ENCODE measurements at places on chromosomes 1 and 21.

DNA sequence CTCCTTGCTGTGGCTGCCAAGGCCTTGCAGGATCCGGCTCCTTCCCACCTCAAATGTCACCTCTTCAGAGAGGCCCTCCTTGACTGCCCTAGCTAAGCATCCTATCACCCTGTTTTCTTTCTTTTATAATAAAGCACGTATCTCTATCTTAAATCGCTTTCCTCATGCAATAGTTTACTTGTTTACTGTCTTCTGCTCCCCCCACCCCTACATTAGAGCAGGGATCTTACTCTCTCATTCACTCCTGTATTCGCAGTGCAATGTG, 36.4 kb downstream of the MYOM3 start:
- DNase-seq = no peak

DNA sequence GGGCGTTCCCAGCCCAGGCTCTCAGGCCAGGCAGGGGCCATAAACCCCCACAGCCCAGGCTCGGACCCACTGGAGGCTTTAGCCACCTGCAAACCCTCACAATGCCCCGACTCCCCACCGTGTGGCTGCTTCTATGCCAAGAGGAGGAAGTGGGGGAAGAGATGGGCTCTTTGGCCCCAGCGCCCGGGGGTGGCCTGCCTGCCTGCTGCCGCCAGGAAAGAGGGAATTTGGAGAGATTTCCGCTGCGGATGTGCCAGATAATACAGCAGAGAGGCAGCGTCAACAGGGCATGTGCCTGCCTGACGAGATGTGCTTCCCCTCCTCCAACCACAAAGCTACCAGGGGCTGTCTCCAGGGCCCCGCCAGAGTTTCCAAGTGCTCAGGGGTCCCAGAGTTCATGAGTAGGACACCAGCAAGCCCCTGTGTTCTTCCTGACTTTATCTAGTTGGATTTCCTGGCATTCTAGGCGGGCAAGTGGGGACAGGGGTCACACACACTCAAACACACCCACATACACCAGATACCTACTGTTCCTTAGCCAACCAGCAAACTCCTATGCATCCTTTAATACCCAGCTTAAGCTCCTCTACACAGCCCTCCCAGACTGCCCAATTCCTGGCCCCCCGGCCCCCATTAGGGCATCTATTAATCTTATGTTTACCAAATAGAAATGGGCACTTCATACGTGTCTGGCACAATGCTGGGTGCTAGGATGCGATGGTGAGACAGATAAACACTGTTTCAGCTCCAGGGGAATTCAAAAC, 14.1 kb downstream of the EPHA2 start:
- no peak for DNase-seq

DNA sequence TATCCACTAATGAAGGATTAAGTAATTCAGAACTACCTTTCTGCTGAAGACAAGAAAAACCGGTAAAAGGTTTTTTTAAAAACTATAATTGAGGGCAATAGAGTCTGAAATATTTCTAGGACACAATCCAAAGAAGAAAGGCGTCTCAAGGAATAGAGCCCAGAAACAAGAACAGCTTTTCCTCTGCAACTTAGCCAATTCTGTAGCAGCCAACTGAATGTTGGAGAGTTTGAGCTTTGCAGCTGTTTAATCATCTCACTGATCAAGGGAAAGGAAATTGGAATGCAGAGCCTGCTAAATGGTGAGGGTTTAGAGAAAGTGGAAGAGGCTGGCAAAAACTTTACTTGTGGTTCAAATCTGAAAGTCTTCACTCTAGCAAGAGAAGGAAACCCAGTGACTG, 818.9 kb downstream of the KCNT2 start:
- DNase-seq = no peak

DNA sequence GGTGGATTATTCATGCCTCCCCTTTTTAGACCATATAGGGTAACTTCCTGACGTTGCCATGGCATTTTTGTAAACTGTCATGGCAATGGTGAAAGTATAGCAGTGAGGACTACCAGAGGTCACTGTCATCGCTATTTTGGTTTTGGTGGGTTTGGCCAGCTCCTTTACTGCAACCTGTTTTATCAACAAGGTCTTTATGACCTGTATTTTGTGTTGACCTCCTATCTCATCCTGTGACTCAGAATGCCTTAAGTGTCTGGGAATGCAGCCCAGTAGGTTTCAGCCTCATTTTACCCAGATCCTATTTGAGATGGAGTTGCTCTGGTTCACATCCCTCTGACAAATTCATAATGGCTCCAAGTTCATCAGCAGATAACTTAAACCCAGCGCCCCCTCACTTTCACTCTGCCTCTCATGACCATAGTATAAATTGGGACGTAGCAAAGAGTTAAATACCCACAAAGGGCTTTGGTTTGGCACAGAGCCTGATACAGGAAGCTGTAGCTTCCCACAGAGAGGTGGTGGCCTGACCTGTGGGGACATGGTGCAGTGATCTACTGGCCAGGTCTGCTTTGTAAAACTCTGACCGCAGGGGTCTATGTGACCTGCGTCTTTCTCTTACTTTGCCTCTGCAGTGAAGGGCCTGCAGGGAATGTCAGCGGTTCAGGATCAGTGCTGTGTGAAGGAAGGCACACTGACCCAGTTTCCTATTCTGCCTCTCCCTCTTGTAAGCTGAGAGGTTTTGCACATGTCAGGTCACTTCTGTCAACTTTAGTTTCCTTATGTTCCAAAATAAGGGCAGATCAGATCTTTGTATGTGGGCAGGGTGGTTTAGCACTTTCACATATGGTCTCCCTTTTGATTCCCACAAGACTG, 78.1 kb upstream of the ZNF644 start:
- no peak for DNase-seq

- no peak for DNase-seq
Observed at GRCh38 chr1:26302733-26303405, 3.6 kb downstream of the UBXN11 start.

All from activated CD8-positive, alpha-beta memory T cell treated with anti-CD3 and anti-CD28 coated beads for 4 hours (primary cell).